ENCODE measurements at places on chromosomes 3 and 15.

DNA sequence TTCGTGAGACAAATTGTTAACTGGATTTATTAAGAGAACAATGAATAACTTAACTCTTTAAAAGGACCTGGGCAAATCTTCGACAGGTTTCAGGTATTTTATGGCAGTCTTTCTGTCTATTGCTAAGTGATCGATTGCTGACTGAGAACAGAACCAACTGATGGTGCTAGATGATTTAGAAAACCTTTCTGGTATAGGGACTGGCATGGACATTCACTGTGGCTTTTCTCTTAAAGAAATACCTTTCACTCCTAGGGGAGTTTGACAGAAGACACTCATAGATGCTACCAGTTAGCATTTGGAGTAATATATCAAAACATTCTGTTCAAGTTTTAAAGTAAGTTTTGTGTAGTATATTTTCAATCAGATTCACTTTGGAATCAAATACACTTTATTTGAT lies 654 bp downstream of the PPARG start:
- no peak for DNase-seq

DNA sequence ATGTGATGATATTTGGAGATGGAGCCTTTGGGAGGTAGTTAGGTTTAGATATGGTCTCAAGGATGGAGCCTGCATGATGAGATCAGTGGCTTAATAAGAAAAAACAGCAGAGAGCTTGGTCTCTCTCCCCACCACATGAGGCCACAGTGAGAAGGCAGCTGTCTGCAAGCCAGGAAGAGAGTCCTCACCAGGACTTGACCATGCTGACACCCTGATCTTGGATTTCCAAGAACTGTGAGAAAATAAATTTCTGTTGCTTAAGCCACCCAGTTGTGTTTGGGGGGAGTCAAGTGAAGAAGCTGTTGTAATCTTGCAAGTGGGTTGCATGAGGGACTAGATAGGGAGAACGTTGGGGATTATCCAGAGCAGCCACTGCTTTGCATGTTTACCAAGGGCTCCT lies 62.3 kb upstream of the TNFAIP8L3 start:
- DNase-seq: no peak

- DNase-seq: peak; percentile 96
Observed at GRCh38 chr3:14452740-14453710, 50.6 kb downstream of the SLC6A6 start.

GRCh38 chr3:43858294-43858701 lies 167.6 kb downstream of the ABHD5 start:
- DNase-seq: peak; percentile 27

- no peak for DNase-seq
Observed at GRCh38 chr3:64368257-64369020, 143.2 kb upstream of the PRICKLE2 start.

- DNase-seq: no peak
Observed at GRCh38 chr3:52293491-52294319, 6.1 kb downstream of the GLYCTK start.

DNA sequence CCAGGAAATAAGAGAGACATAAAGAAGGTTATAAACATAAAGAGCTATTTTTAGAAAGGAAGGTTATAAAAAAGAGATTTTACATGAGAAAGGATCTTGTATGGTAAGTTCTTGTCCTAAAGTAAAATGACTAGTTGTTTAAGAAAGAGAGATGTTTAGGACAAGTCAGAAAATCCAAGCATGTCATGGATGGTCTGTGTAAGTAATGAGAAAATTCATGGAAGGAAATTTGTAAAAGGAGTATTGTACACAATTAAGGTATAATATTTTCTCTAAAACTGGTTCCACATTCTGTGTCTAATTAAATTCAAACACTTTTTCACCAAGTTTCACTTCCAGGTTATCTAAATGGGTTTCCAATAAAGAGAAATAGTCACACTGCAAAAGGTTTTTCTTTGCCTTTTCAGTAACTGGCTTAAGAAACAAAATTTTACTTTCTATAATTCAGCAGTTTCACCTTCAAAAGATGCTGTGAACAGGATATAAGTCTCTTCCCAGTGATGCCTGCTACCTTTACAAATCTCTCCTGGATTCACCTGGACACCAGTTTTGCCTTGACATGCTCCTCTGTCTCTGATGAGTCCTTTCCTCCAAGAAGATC lies 455.7 kb downstream of the ZIC1 start:
- no peak for DNase-seq

GRCh38 chr15:71451130-71451529 lies 335.9 kb downstream of the THSD4 start:
- DNase-seq: no peak

DNA sequence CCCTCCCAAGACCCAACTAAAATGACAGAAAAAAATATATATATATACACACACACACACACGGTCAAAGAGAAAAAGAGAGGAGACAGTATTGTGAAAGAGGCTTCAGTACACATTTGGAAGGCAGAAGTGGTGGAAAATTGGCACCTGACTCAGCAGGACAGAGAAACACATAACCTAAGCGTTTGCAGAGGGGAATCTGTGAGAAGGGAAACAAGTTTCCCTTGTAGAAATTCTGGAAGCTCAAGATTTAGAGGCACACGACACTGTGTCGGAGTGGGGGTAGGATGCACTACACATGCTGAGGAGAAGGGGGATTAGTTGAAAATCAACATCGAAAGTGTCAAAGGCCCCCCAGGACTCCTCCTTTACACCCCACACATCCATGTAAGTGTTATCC lies 53.1 kb downstream of the PAK2 start:
- no peak for DNase-seq

DNA sequence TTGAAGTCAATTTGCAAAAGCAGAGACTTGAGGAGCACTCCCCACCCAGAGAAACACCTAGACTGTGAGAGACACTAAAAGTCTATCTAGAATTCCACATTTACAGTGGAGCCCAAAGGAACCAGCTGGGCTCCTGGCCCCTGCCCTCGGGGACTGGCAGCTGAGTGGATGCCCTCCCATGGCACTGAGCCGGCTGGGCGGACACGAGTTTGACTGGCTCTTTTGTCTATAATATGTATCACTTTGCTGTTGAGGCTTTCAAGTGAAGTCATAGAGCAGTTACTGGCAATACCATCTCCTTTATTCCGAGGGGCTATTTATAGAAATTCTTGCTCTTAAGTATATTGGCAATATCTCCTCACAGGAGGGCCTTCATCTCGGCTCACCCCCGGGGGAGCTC lies 65.8 kb upstream of the TNFAIP8L3 start:
- no peak for DNase-seq

DNA sequence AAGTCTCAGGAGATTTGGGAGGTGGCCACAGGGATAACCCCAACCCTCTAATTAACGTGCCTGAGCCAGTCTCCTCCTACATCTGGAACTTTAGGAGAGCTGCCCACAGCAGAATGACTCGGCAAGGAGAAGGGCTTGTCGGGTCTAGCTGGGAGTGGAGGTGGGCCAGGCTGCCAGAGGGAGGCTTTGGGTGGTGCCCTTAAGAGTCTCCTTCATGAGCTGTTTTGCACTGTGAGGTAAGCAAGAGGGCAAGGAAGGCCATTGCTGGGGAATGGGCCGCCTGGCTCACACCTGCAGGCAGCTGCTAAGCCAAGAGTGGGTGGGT lies 3.6 kb upstream of the TNK2 start:
- DNase-seq: no peak

- no peak for DNase-seq
Observed at GRCh38 chr15:41852736-41853590, 14.3 kb downstream of the PLA2G4B start.

DNA sequence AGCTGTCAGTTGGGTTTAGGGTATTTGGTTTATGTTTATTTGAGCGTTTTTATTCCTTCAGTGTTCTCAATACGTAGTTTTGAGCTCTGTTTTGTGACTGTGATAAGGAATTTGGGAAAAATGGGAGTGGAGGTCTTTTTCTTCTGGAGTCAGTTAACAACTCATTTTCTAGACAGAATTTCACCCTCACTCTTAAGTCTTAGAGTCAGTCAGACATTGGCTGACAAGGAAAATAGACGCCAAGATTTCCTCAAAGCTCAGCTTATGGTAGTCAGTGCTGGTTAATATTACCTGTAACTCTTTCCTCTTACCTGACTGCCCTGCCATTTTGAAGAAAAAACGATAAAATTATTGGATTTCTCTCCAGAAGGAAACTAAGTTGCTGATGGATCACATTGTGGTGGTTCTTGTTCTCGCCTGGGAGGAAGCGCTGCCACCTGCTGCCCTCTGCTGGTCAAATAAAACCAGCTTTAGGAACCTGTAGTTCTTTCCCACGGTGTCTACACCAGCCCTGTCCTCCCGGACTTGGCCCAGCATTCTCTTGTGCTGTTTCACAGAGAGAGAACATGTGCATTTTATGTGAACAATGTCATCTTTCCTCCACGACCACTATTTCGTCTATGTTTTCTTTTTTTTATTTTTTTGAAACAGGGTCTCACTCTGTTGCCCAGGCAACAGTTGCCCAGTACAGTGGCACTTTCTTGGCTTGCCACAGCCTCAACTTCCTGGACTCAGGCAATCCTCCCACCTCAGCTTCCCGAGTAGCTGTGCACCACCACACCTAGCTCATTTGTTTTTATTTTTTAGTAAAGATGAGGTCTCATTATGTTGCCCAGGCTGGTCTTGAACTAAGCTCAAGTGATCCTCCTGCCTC lies 41.4 kb upstream of the UMPS start:
- DNase-seq: peak; percentile 51

DNA sequence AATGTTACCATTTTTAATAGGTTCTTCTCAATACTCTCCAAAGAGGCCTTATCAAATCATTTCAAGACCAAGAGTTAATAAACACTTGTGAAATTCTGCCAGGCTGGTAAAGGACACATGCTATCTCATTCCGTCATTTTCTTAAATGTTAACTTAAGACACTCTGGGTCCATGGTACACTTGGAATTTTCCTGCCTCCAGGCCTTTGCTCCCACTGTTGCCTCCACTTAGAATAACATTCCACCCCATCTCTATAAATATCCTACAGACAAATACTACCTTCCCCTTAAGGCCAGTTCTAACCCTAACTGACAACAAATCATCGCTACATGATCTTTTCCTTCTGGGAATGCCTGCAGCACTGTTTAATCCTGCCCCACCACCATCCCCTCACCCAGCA lies 24.1 kb downstream of the MAGI1 start:
- no peak for DNase-seq

DNA sequence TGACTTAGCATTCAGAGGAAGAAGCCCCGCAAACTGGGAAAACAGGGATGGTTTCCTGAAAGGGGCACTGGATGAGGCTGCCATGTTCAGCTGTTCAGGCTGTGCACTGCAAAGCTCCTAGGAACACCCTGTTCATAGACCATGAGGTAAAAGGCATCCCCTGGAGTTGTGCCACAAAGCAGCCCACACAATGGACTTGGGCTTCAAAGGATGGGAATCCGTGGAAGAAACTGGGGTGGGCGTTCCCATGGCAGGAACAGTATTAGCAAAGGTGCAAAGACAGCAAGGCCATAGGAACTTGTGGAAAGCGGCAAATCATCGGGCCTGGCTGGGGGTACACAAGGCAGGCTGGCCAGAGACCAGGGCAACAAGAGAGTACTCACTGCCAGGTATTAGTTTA lies 8.9 kb downstream of the OXTR start:
- DNase-seq: no peak

Data from AG04450 (cell line).